ENCODE measurements at places on chromosomes 12 and 14.

GRCh38 chr14:99803803-99804202 lies 10.6 kb downstream of the EML1 start:
- no peak for DNase-seq

- DNase-seq, result peak; percentile 25
Measured at GRCh38 chr14:61860294-61860918, 98.2 kb downstream of the SNAPC1 start.

DNA sequence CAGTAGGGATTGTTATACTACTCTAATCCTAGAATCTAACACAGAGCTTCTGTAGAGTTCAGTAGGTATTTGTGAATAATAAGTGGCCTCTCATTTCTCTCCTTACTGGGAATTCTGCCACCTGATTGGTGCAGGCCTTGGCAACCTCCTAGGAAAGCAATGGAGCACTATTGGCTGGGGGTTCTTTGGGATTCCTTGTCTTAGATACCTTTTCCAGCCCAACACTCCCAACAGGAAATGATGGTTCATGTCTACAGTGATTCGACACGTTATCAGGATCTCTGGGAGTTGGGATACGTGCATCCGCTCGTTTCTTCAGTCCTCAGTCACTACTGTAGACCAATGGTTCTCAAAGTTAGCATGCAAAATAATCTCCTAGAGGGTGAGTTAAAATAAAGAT lies 67.4 kb downstream of the ELK3 start:
- DNase-seq, result no peak

DNA sequence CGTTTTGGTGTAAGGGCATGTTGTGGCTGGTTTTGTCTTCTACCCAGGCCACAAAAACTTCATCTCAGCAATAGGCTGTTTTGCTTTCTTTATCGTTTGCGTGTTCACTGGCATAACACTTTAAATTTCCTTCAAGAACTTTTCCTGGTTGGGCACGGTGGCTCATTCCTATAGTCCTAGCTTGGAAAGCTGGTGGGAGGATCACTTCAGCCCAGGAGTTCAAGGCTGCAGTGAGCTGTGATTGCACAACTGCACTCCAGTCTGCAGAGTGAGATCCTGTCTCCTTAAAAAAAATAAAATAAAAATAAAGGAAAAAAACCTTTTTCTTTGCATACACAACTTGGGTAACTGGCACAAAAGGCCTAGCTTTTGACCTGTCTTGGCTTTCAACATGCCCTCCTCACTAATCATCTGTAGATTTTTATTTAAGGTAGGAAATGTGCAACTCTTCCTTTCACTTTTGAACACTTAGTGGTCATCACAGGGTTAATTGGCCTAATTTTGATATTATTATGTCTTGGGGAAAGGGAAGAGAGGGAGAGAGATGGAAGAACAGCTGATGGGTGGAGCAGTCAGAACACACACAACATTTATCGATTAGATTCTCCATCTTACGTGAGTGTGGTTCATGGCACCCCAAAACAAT lies 78.9 kb upstream of the PSMA6 start:
- DNase-seq, result no peak

DNA sequence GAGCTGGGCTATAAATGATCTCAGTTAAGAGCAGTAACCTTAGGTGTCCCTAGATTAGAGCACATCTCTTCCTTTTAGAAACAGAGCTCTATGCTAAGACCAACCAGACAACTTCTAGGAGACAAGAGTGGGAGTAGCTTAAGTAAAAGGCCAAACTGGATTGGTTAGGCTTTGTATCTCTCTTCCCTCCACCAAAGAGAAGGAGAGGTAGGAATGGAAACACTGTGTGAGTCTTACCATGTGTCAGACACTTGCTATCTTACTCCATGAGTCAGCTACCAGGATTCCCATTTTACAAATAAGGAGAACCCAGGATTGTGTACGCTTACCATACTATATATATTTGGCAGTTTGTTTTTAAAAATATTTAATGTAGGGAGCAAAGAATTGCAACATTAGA lies 122.9 kb downstream of the PAX9 start:
- no peak for DNase-seq

DNA sequence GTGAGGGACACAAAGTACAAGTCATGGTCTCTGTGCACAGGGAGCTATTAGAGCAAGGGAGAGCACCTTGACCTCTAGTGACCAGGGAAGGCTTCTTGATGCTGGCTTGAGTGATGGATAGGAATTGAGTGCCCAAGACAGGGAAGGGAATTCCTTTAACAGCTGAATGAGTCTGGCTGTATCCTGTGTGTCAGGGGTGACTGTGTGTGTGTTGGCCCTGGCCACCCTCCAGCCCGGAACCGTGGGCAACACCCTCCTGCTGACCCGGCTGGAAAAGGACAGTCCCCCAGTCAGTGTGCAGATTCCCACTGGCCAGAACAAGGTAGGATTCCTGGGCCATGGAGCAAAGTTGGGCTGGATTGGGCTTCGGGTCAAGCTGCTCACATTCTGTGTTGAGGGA lies 5.5 kb upstream of the PFDN5 start:
- no peak for DNase-seq

GRCh38 chr12:102483466-102483865 lies 3.1 kb upstream of the IGF1 start:
- DNase-seq, result no peak

- no peak for DNase-seq
Measured at GRCh38 chr12:47602325-47602724, 103.5 kb downstream of the RPAP3 start.

GRCh38 chr12:108819920-108820706 lies 37.3 kb downstream of the SSH1 start:
- DNase-seq, result no peak

DNA sequence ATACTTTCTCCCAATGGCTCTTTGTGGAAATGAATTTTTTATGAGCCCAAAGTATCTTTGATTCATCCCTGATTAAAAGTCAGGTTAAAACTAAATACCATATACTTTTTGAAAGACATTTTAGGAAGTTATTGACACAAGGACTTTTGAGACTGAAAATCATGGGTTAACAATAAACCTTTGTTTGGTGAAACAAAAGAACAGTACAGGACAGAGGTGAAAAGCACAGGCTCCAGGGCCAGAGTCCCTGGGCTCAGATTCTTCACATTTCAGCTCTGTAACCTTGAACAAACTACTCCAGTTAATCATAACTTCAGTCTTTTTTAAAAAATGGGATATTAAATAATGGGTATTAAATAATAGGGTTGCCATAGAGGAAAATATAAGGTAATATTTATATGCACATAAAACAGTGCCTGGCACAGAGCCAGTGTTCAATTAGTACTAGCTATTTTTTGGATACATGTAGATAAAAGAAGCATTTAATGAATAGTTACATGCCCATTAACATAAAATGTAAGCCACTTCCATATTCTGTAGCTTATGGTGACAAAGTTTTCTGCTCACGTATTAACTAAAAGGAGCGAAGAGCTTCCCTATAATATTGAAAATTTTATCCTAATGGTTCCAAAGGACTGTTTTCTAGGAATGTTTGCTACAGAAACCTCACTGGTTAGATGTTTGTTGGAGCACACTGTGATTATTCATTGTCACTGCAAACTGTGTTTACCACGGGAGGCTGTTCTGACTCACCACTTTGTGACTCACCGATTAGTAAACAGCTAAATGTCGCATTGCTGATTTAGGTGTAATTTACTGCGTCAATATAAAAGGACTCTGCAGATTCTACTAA lies 255.4 kb downstream of the DAD1 start:
- no peak for DNase-seq

DNA sequence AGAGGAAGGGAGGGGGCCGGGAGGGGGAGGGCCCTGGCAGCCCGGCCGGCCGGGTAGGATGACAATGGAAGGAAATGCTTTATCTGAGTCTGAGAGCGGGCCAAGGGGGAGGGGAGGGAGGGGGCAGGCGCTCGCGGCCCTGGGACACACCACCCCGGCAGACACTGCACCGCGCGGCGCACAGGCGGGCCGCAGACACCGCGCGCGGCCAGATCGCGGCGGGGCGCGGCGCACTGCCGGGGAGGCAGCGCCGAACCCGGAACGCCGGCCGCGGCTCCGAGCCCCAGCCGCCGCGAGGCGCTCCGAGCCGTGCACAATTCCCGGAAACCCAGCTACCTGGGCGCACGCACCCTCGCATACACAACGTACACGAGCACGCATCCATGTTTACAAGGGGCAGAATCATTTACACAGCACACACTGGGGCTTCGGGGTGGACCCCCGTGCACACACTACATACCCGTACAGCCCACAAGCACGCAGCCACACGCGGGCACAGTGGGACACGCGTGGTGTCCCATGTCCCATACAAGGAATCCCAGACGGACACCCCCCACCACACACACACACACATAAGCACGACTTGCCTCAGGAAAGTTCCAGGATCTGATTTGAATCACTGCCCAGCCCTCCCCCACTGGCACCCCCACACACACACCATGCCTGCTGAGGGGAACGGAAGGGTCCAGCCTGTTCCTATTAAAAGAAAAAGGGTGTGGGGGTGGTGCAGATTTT lies at the start of gene HDAC7:
HDAC7 (minus strand) TSS at position 8 of the 735 bp plus-strand sequence. CDS start 118 bp downstream, outside the sequence.
- DNase-seq, result peak; percentile 49

DNA sequence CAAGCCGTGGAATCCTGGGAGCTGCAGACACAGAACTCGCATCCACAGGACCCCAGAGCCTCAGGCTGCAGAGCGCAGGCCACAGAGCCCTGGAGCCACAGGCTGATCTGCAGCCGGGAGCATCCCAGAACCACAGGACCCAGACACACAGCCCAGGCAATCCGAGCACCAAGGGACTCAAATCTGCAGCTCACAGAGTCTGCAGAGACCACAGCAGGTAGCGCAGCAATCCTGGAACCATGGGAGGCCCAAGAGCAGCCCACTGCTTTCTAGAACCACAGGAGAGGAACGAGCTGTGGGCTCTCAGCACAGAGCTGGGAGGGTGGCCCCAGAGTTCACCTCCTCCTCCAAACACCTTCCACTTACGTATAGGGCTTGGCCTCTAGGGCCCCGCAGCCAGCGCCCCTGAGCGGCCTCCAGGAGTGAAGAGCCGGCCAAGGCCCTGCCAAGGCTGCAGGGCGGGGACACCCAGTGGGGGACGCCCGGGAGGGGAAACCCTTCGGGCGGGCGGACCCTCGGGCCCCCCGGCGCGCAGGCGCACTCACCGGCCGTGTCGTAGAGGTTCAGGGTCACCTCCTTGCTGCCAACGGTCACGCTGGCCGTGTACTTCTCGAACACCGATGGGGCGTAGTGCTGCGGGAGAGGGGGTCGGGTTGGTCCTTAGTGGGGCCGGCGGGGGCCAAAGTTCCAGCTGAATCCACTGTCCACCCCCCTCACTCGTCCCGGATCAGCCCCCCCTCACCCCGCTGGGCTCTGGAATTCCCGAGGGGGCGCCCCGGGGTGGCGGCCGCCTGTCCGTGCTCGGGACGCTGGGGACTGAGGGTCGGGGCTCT lies 665 bp downstream of the RHOF start:
- no peak for DNase-seq

DNA sequence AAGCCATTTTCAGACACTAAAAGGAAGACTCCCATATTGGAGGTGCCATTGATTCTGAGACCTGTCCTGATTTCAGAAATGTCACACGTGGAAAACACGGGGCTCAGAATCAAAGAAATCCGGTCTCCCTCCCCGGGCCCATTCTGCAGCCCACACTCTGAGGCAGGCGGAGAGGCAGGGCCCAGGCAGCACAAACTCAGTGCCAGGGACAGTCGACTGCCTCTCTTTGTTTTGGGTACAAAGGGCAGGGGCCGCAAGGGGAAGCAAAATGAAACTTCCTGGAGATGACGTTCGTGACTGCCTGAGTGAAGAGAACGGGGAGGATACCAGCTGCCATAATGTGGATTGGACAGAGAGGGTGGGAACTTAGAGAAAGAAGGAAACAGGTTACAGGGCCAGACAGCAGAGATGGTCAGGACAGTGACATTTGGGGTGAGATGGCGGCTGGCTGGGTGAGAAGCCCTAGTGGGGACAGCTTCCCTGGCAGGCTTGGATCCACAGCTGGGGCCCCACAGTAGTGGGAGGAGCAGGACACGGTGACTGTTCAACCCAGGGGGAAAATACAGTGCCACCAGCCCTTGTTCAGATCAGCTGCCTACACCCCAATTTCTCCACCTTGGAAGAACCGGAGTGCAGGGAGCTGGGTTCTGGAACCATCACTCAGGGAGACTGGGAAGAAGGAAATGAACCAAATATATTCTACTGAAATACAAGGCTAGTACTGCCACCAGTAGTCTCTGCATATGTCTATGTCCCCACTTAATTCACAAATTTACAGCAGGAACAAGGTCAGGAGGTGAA lies 8.1 kb downstream of the GAPDH start:
- no peak for DNase-seq

GRCh38 chr12:108523365-108523764 lies 8.3 kb downstream of the FICD start:
- DNase-seq, result no peak

DNA sequence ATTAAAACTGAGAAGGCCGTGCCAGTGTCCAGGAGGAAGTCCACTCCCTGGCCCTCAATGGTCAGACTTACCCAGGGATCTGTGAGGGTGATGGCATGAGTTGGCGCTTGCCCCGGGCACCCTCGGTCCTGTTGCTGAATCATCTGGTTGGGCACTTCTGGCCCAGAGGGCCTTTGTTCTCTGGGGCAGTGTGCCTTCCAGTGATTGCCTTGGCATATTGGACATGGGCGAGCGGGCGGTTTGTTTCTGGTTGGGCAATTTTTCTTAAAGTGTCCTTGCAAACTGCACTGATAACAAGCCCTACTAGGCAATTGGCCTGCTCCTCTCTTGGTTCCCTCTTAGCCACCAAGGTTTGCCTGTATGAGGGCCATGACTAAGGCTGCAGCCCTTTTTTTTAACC lies 69.5 kb upstream of the ZDHHC17 start:
- DNase-seq, result no peak

- DNase-seq, result no peak
Measured at GRCh38 chr14:70045844-70046535, 142.8 kb downstream of the SLC8A3 start.

GRCh38 chr14:72476657-72477499 lies 417.0 kb downstream of the DPF3 start:
- DNase-seq, result peak; percentile 6

GRCh38 chr12:109830718-109831117 lies 2.5 kb downstream of the TRPV4 start:
- DNase-seq, result no peak

GRCh38 chr14:94343238-94344005 lies 20.3 kb upstream of the SERPINA6 start:
- DNase-seq, result no peak

DNA sequence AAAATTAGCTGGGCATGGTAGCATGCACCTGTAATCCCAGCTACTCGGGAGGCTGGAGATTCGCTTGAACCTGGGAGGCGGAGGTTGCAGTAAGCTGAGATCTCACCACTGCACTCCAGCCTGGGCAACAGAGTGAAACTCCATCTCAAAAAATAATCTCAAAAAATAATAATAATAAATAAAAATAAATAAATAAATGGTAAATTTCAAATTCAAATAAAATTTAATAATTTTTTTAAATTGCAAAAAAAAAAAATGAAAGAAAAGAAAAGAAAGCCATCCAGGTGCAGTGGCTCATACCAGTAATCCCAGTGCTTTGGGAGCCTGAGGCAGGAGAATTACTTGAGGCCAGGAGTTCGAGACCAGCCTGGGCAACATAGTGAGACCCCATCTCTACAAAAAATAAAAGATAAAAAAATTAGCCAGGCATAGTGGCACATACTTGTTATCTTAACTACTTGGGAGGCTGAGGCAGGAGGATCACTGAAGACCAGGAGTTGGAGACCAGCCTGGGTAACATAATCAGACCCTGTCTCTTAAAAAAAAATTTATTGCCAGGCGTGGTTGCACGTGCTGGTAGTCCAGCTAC lies 36.4 kb downstream of the ALDH2 start:
- no peak for DNase-seq
